ENCODE measurements at places on chromosomes 12 and 14. TPM values are rescaled to one million over a fixed set of nuclear protein-coding genes. Genes with fewer than 3 reads are reported as not detected.
A peak's percentile ranks its signal among the peaks of the same experiment; 100 is the strongest.

The LRRIQ1 gene
- not detected for total RNA-seq

The CIROP gene
- total RNA-seq = not detected

The BBS10 gene
- total RNA-seq = 4.9 TPM

The OR6C74 gene
- not detected for total RNA-seq

The SYCP3 gene
- total RNA-seq = not detected

The SLC5A8 gene
- total RNA-seq = not detected

The DGKA gene
- 95.7 TPM for total RNA-seq

DNA sequence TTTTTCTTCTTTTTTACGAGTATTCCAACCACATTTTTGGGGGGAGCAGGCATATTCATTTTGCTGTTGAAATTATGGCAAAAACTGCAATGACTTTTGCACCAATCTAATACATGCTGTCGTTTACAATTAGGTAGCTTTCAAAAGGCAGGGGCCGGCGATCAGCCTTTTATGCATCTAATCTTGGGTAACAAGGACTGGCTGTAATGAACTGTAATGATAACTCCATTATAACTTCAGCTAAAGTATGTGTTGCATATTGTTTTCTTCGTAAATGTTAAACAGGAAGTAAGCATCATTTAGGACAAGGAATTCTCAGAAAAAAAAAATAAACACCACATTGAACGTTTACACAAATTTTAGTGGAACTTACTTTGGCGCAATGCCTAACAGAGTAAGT, 30.3 kb upstream of the KLRF1 start:
- H3K36me3 ChIP-seq = no peaks in the 10 kb centered on the region
- DNase-seq = no peak
- no peak overlapping the region for H3K27ac ChIP-seq
- H3K4me3 ChIP-seq = no peak overlapping the region

DNA sequence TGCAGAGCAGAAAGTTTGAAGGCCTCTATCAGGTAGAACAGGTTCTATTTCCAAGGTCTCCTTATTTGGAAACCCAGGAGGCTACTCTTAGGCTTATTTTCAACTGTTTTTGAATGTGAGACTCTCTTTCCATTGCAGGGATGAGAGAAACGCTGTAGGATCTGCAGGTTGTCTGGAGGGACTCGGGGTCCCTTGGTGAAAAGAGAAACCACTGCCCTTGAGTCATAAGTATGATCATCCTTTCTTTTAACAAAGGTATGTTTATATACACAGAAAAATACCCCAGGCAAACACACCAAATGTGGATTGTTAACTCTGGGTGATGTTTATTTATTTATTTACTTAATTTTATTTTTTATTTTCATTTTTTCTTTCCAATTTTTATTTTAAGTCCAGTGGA, 57.8 kb upstream of the MAX start:
- H3K27ac ChIP-seq = no peak overlapping the region
- H3K4me1 ChIP-seq = peaks cover 21% of the 10 kb centered on the region
- no peak for DNase-seq
- no peaks in the 10 kb centered on the region for H3K36me3 ChIP-seq
- H3K4me3 ChIP-seq = no peak overlapping the region
- H3K27me3 ChIP-seq = no peaks in the 10 kb centered on the region

DNA sequence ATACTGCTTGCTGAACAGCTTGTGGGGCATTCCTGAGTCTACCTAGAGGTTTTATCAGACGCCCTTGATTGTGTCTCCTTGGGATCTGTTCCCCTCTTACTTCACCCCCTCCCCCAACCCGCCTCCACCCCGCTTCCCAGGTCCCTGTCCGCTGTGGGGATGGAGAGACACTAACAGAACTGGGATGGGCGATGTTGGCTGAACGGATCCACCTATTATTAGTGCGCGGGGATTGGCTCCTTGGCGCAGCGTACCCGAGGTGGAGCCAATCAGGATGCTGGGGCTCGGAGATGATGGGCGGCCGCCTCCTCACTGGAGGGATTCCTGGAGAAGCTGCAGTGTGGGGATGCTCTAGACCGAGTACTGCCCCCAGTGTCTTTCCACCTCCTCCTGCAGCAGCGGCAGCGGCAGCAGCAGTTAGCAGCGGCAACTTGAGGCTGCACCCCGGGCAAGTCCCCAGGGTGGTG, at the start of gene SYT1:
Gene SYT1 (plus strand): TSS at position 372 of the 467 bp plus-strand sequence.
- H3K36me3 ChIP-seq = no peaks in the 10 kb centered on the region
- no peak for DNase-seq
- H3K27me3 ChIP-seq = no peaks in the 10 kb centered on the region
- H3K4me3 ChIP-seq = peak within 1 kb of the TSS; percentile 2

- no peak overlapping the region for H3K4me3 ChIP-seq
- no peaks in the 10 kb centered on the region for H3K27me3 ChIP-seq
- DNase-seq = no peak
- H3K4me1 ChIP-seq = no peaks in the 10 kb centered on the region
- no peak overlapping the region for H3K27ac ChIP-seq
Observed at GRCh38 chr14:52369305-52369801, 55.2 kb downstream of the PTGER2 start.

- H3K4me1 ChIP-seq = no peaks in the 10 kb centered on the region
- no peak for DNase-seq
- H3K27ac ChIP-seq = no peak overlapping the region
Observed at GRCh38 chr14:45028107-45028626, 55.7 kb upstream of the PRPF39 start.

DNA sequence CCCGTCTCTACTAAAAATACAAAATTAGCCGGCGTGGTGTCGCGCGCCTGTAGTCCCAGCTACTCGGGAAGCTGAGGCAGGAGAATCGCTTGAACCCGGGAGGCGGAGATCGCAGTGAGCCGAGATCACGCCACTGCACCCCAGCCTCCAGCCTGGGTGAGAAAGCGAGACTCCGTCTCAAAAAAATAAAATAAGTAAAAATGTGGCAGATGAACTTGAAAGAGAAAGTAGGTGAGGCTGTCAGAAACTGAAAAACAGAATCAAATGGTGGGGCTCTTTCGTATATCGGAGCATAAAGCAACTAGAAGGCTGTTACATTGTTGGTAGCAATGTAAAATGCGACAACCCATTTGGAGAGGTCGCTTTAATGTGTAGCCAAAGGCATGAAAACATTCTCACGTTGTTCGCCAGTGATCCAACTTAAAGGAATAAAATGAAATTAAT, 767 bp upstream of the CCNT1 start:
- DNase-seq = no peak
- H3K4me3 ChIP-seq = peak overlapping the region; percentile 85
- no peaks in the 10 kb centered on the region for H3K36me3 ChIP-seq
- peaks cover 25% of the 10 kb centered on the region for H3K4me1 ChIP-seq

- H3K4me3 ChIP-seq = no peak overlapping the region
- no peaks in the 10 kb centered on the region for H3K36me3 ChIP-seq
- H3K27ac ChIP-seq = no peak overlapping the region
- no peak for DNase-seq
Observed at GRCh38 chr14:98466807-98467206, 805.2 kb downstream of the BCL11B start.

GRCh38 chr12:57224973-57225679, 4.4 kb upstream of the SHMT2 start:
- no peak overlapping the region for H3K4me3 ChIP-seq
- H3K4me1 ChIP-seq = peaks cover 15% of the 10 kb centered on the region
- no peak overlapping the region for H3K27ac ChIP-seq
- DNase-seq = no peak
- peaks cover 17% of the 10 kb centered on the region for H3K27me3 ChIP-seq
- no peaks in the 10 kb centered on the region for H3K36me3 ChIP-seq

DNA sequence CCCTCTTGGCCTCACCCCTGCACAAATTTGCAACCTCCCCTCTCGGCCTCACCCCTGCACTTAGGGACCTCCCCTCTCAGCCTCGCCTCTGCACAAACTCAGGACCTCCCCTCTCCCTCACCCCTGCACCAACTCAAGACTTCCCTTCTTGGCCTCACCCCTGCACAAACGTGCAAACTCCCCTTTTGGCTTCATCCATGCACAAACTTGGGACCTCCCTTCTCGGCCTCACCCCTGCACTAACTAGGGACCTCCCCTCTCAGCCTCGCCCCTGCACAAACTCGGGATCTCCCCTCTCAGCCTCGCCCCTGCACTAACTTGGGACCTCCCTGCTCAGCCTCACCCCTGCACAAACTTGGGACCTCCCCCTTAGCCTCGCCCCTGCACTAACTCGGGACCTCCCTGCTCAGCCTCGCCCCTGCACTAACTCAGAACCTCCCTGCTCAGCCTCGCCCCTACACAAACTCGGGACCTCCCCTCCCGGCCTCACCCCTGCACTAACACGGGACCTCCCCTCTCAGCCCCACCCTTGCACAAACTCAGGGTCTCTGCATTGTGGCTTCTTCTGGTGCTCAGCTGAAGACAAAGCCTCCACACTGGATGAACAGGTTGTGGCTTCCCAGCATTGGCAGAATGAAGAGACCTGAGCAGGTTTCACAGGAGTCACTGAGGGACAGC, 11.0 kb upstream of the GOLGA3 start:
- no peak overlapping the region for H3K27ac ChIP-seq
- no peaks in the 10 kb centered on the region for H3K27me3 ChIP-seq
- H3K36me3 ChIP-seq = peaks cover 10% of the 10 kb centered on the region
- peaks cover 10% of the 10 kb centered on the region for H3K4me1 ChIP-seq
- no peak overlapping the region for H3K4me3 ChIP-seq

GRCh38 chr12:50988051-50988450, 35.7 kb downstream of the HIGD1C start:
- no peaks in the 10 kb centered on the region for H3K27me3 ChIP-seq
- H3K27ac ChIP-seq = no peak overlapping the region
- no peak for DNase-seq
- no peak overlapping the region for H3K4me3 ChIP-seq
- peaks cover 17% of the 10 kb centered on the region for H3K36me3 ChIP-seq

DNA sequence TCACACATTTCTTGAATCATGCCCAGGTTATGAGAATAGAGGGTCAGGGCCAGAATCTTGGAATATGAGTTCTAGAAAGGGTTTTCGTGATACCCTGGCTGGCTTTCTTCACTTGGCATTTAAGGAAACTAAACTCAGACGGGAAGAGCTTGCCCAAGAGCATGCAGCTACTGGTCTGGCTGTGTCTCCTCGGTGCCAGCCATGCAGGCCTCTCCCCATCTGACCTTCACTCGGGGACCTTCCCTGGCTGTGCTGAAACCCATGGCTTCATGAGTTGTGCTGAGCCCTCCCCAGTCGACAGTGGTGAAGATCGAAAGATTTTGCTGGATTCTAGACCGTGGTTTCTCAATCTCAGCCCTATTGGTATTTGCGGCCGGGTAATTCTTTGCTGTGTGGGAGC, 38.0 kb downstream of the FOXN3 start:
- no peak for DNase-seq
- H3K4me1 ChIP-seq = no peaks in the 10 kb centered on the region
- H3K36me3 ChIP-seq = no peaks in the 10 kb centered on the region

DNA sequence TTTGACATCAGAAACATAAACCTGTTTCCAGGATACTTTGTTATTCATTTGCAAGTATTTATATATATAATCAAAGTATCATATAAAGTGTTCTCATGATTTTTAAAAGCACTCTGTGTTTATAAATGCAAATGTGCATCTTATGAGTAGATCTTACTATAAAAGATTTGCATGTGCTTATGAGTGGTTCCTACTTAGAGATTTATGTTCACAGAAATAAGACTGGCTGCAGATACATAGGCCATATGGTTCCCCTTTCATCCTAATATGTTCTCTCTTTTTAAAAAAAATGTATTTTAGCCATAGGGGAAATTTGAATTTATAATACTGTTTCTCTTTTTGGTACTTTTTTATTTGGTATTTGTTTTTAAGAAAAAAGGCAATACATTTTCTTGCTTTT, 174.2 kb downstream of the ESR2 start:
- H3K36me3 ChIP-seq = no peaks in the 10 kb centered on the region
- peaks cover 3% of the 10 kb centered on the region for H3K4me1 ChIP-seq
- no peak overlapping the region for H3K27ac ChIP-seq
- no peak for DNase-seq
- no peak overlapping the region for H3K4me3 ChIP-seq

DNA sequence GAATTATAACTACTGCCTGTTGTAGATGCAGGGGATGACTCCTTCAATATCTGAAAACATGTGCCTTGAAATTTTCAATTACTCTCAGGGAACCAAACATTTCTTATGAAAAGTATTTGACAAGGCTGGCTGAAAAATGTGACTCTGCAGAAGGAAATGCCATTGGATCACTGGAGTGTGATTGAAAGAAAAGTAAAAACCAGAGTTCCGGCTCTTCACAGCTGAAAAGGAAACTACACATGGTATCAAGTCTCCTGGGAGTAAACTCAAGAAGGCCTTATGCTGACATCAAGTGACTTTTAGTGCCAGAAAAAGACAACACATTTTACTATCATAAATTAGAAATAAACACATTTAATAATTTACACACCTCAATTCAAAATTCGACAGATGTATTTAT, 693.0 kb downstream of the LRFN5 start:
- no peak for DNase-seq
- H3K4me1 ChIP-seq = no peaks in the 10 kb centered on the region
- H3K27me3 ChIP-seq = no peaks in the 10 kb centered on the region
- H3K4me3 ChIP-seq = no peak overlapping the region
- no peaks in the 10 kb centered on the region for H3K36me3 ChIP-seq

- H3K27me3 ChIP-seq = no peaks in the 10 kb centered on the region
- H3K36me3 ChIP-seq = no peaks in the 10 kb centered on the region
- peaks cover 8% of the 10 kb centered on the region for H3K4me1 ChIP-seq
- peak within 1 kb of the TSS; percentile 98 for H3K27ac ChIP-seq
Observed at GRCh38 chr12:89708565-89709156, at the start of gene ATP2B1. TSS of gene ATP2B1 (minus strand) at chr12:89708838. CDS start at chr12:89655886, 52,952 bp downstream.

DNA sequence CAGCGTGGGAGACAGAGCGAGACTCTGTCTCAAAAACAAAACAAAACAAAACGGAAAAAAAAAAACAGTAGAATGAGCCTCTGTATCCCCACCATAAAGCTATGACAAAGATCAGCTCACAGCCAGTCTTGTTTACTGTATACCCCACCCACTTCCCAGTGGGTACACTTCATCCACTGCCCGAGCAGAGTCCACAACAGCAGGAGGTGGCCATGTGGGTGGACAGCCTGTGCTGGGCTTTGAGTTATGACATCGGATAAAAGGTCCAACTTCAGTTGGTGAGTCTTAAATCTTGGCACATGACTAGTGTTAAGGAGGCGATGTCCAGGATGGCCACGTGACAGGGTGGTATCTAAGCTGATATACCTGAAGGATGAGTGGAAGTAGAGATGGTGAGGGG, 34.8 kb upstream of the MAPKAPK5 start:
- H3K4me3 ChIP-seq = no peak overlapping the region
- no peaks in the 10 kb centered on the region for H3K27me3 ChIP-seq
- no peak for DNase-seq
- no peaks in the 10 kb centered on the region for H3K4me1 ChIP-seq

- no peaks in the 10 kb centered on the region for H3K36me3 ChIP-seq
- H3K4me3 ChIP-seq = no peak overlapping the region
- no peak for DNase-seq
- H3K4me1 ChIP-seq = no peaks in the 10 kb centered on the region
- H3K27me3 ChIP-seq = peaks cover 51% of the 10 kb centered on the region
Observed at GRCh38 chr14:69992564-69992963, 113.3 kb downstream of the SMOC1 start.

- no peak for DNase-seq
- no peaks in the 10 kb centered on the region for H3K27me3 ChIP-seq
- no peaks in the 10 kb centered on the region for H3K4me1 ChIP-seq
- no peak overlapping the region for H3K27ac ChIP-seq
- no peak overlapping the region for H3K4me3 ChIP-seq
Observed at GRCh38 chr14:29847056-29847380, 80.6 kb downstream of the PRKD1 start.
